Urothelium cell line (cell line): ENCODE measurements at places on chromosomes 4 and X.

GRCh38 chr4:184168406-184169019 is 49.2 kb downstream of the ENPP6 start:
- peak; percentile 77 for DNase-seq

- DNase-seq: peak; percentile 2
Measured at GRCh38 chrX:120604361-120604782, 471 bp downstream of the MCTS1 start.

DNA sequence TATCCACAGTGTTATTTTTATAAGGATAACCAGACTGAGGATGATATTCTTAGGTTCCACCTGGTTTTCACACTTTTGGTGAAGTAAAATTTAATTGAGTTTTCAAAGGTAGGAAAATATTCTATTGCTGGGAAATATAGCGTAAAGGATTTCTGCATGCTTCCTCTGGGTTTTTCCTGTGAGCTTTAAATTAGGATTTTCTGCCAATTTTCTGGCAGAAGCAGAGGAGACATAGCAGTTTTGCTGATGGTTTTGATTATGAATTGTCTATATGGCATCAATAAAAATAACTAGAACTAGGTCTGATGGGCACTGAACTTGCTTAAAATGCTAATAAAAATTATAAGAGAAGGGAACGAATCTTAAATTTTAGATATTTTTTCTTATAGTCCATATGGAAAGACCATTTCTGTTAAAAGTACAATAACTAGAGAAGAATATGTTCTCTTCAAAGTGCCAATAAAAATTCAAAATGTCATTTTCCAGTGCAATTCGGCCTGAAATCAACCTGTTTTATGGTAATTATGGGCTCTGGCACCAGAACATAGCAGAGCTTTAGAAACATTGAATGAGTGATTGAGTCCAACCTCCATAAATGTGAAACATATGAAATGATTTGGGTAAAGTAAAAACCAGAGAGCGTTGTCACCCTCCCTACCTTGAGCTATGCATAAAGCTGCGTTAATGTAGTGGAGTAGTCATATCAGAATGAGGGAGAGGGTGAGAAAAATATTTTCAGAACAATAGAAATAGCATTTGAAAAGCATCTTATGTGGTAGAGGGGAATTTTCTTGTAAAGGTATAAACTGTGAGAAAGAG is 279.7 kb downstream of the SPRY1 start:
- no peak for DNase-seq

DNA sequence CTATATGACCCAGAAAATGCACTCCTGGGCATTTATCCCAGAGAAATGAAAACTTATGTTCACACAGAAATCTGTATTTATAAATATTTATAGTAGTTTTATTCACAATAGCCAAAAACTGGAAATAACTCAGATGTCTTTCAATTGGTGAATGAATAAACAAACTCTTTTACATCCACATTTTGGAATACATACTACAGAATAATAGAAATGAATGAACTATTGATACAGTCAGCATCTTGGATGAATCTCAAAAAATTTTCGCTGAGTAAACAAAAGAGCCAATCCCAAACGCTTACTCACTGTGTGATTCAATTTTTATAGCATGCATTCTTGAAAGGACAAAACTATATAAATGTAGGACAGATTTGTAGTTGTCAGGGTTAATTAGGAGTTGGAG is 75.1 kb upstream of the HTR2C start:
- DNase-seq: no peak

DNA sequence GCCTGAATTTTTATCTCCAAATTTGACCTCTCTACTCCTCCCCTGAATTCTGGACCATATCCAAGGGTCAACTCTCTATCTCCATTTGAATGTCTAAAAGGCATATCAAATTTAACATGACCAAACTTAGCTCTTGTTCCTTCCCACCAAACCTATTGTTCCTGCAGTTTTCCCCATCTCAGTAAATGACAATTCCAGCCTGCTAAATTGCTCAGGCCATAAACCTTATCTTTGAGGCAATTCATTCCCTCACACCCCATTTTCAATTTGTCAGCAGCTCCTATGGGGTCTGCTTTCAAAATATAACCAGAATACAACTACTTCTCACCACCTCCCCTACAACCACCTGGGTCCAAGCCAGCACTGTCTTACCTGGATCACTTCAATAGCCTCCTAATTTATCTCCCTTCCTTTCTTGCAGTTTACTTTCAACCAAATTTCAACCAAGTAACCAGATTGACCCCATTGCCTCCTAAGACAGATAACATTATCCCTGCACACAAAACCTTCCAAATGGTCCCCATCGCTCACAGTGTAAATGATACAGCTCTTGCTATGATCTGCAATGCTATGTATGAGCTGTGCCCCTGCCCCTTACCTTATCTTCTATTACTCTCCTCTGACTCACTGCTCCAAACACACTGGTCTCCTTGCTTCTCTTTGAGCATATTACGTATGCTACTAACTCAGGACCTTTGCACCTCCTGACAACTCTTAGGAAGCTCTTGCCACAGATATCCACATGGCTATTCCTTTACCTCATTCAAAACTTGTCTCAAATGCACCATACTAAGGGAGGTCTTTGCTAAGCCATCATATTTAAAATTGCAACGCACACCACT is 66.0 kb downstream of the CAMK2D start:
- no peak for DNase-seq

GRCh38 chr4:143400082-143400481 is 63.4 kb downstream of the GAB1 start:
- DNase-seq: no peak

DNA sequence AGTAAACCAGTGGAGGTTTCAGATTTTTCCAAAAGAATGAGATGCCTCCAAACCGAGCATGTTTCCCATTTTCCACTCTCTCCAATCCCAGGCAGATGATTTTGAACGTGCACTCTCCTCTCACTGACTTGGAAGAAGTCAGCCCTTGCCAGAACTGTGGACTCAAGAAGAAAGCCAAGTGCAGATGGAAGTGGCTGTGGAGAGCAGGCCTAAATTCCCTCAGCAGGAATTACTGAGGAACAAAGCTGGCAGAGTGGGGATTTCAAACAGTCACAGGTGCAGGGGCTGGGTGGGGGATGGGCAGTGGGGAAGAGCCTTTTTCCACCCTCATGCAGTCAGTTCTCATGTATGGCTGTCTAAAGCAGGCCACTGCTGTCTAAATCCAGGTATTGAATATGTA is 83.5 kb upstream of the PLAC1 start:
- DNase-seq: no peak

DNA sequence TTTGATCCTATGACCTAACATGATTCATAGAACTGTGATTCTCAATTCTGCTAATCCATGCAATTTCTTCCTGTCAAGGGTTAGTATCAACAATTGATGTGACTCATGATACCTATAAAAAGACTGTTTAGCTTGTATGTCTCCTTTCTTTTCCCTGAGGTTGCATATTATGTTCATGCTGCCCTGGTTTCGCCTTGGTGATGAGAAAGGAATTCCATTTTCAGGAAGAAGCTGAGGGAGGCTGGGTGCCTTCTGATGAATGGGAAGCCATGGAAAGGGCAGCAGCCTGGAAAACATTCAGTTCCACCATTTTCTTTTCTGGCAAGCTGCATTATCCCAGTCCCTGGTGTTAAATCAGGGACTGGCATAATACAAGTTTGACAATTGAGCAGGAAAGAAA is 976.5 kb downstream of the RPA4 start:
- DNase-seq: peak; percentile 13

DNA sequence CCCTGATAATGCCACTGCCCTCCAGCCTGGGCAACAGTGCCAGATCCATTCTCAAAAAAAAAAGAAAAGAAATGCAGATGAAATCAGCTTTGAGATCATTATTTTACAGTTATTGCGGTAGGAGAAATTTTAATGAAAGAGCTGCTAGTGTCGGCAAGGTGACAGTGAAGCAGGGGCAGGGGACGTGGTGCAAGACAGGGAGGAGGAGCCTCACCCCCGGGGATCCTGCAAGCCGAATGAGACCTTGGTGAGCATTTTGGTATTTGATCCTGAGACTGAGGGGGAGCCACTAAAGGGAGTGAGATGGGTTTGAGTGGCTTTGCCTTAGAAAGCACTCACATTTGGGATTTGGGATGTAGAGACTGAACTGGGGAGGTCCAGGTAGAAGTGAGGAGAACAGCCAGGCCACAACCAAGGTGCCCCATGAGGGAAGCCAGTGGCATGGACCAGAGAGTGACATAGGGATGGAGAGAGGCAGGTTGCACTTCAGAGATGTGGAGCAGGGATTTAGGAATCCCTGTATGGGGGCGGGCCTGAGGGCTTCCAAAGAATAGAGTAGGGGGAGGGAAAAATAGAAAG is 23.6 kb downstream of the RBM10 start:
- DNase-seq: no peak

DNA sequence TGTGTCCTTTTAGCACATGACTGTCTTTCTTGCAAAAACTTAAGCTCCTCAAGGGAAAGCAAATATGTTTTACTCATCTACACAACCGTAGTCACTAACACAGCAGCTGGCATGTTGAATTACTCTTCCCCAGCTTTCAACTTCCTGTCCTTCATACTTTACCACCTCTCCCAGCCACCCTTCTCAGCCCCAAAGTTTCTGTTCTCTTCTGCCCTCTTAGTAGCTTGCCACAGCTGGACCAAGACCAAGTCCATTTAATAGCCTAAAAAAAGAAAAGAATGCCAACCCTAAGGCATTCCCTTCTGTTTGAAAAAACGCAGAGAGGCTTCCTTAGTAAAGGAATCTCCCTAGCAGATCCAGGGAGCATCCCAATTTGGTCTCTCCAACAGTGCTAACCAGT is 36.8 kb downstream of the SRPX2 start:
- no peak for DNase-seq

GRCh38 chr4:145453163-145453520 is 28.5 kb upstream of the SMAD1 start:
- no peak for DNase-seq

DNA sequence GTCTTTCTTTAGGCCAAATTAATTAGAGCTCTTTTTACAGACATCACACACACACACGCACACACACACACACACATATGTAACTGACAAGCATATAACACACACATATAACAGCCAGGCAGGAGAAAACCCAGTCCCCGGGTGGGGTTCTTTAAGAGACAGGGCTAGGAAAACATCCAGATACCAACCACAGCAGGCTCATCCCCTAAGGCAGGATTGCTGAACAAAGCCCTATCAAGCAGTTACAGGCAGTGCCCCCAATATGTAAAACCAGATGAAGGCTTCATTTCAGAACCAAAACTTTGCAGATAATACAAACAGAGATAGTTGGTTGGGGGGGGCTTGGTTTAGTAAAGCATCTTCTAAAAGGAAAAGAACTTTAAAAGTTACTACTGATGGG is 18.0 kb upstream of the FAM47E start:
- no peak for DNase-seq

GRCh38 chrX:123830309-123830708 is 29.5 kb upstream of the XIAP start:
- DNase-seq: peak; percentile 7
